ENCODE measurements at places on chromosomes 12 and 14.
A peak's percentile ranks its signal among the peaks of the same experiment; 100 is the strongest.

- DNase-seq = no peak
These were observed 425.2 kb downstream of the PCNX1 start for GRCh38 chr14:71332476-71332875.

DNA sequence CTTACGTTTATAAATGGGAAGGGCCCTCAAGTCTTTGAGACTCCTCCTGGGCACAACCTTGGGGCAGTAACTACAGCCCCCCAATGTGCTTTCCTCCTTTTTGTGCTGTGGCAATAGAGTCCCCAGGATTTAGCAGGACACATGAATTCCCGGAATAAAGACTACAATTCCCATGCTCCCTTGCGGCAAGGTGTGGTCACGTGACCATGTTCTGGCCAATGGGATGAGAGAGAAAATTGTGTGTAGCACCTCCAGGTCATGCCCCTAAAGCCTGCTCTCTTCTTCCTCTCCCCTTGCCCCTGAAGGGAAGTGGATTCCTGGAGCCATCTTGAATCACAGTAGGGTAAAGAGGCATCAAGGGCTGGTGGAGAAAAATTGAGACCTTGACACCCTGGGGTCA is 295.1 kb upstream of the SFSWAP start:
- no peak for DNase-seq

GRCh38 chr12:100427078-100427477 is 46.6 kb upstream of the NR1H4 start:
- peak; percentile 9 for DNase-seq

DNA sequence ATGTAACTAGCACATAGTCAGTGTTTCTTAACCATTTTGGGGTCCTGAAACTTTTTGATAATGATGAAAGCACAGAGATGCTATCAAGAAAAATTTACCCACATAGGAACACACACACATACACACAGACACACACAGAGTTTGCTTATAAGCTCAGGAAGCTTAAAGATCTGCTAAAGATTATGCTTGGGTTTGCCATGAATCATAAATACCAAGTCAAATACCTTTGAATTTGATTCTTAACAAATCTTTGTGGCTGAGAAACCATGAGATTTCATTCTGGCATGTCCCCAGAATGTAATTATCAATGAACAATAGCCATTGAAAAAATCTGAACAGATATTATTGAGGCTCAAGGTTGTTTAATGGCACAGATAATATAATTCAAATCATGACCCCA is 89.2 kb downstream of the NTS start:
- DNase-seq = no peak

GRCh38 chr12:92403210-92404175 is 257.8 kb upstream of the BTG1 start:
- peak; percentile 68 for DNase-seq

GRCh38 chr12:108966378-108967151 is 54.3 kb downstream of the SVOP start:
- no peak for DNase-seq

DNA sequence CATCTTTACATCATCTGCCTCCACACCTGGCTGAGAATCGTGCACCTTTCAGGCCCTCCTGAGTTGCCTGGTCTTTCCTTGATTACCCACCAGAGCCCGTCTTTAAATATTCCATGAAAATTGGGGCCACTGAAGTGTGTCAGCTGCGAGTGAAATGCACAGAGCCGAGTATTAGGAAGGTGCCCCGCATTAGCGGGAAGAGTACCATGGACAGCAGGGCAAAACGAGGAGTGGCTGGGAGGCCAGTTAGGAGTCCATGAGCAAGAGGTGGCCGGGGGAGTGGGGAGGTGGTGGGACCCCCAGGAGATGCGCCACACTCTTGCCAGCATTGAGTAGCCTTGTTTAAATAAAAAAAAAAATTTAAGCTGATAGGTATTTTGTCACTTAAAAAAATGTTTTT is 99.6 kb downstream of the TSPAN9 start:
- DNase-seq = no peak
